SIG-M5 (cell line): ENCODE measurements at places on chromosomes 4 and X.

- no peak for DNase-seq
These were observed 73.1 kb downstream of the WFS1 start for GRCh38 chr4:6342530-6343293.

DNA sequence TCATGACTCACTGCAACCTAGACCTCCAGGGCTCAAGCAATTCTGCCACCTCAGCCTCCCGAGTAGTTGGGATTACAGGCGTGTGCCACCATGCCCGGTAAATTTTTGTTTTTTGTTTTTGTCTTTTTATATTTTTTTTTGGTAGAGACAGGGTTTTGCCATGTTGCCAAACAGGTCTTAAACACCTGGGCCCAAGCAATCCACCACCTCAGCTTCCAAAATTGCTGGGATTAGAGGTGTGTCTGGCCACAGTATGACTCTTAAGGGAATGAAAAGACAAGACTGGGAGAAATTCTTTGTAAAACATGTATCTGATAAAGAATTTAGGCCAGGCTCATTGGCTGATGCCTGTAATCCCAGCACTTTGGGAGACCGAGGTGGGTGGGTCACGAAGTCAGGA is 29.2 kb upstream of the PDGFRA start:
- no peak for DNase-seq

DNA sequence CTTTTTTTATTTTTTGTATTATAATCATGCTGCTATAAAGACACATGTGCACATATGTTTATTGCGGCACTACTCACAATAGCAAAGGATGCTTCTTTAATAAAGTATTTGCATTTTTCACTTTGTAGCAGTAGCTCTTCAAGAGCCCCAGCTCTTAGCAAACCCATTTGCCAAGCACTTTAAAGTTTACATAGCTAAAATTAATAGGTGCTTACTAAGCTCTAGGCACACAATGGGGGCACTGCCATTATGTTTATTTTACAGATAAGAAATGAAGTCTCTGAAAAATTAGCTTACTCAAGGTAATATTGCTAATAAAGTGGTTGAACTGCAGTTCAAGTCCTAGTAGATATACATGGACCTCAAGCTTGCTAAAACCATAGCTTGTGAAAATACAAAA is 230.3 kb upstream of the ARHGAP24 start:
- no peak for DNase-seq

GRCh38 chr4:39621582-39621981 is 17.1 kb downstream of the SMIM14 start:
- no peak for DNase-seq

- no peak for DNase-seq
These were observed 3.0 kb downstream of the MEPE start for GRCh38 chr4:87835743-87836142.

DNA sequence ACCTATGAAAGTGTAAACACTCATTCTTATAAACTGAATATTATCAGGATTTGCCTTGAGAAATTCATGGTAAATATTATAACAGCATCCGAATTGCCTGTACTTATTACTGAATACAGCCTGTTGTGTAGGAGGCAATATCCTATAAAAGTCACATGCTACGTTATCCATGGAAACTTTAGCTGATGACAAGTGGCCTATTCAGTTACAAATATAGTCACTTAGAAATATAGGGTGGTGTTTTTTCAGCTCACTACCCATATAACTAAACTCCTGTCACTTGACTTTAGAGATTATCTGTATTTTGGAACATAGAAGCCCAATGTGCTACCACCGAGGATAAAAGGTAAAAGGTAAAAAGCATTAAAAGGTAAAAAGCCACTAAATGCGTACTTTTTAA is 493.4 kb downstream of the INPP4B start:
- DNase-seq: no peak

DNA sequence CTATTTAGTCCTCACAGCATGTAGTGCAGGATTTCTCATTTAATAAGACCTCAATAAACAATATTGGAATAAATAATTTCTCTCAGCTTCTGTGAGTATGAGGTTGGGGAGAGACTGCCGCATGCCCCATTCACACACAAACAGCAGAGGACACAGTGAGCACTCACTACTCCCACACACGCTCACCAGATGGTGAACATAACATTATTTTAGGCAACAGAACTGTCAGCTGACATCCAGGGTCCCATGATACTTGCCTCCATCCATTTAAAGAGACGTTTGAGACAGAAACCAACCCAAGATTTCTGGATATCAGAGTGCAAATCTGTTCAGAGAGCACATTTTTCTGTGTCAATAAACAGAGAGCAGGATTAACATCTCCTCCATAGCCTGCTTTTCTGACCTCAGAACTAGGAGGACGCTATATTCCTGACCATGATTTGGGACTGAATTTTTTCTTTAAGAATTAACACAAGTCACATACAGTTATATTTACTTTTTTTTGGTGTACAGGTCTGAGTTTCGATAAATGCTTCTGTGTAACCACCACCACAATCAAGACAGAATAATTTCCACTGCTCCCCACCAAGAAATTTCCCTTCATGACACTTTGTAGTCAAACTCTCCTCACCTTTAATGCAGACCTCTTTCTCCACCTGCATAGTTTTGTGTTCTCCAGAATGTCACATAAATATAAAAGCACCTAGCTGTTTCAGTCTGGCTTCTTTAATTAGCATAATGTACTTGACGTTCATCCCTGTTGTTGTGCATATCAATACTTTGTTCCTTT is 16.7 kb downstream of the GPRIN3 start:
- DNase-seq: no peak

DNA sequence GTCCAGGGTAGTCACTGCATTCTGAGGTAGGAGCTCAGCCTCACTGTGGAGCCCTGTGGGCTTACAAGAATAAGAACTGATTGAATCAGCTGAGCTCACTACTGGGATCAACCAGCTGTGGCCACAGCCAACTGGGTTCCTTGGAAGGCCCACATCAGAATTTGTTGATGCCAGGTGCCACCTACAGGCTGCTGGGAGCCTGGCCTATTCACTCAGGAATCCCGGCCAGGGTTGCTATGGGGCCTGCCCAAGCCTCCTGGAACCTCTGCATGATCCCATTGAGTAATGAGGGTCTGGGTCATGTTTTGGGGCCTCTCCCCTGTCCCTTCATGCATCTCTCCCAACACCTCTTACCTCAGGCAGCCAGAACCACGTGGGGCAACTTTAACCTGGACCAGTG is 53.9 kb upstream of the KIAA1210 start:
- DNase-seq: no peak

DNA sequence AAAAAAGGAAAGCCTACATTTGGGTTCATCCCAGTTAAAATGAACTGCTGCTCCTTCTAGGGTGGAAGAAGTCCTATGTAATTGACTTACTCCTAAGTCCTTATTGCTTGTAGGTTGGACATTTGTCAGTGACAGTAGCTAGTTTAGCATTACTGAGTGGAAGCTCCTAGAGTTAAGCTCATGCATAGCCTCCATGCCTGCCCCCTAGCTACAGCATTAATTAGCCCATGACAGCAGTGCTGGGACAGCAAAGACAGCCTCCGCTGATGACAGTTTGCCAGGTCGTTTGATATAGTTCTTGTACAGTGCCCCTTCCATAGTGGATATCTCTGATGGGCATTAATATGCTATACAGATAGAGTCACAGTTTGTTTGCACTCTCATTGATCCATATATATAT is 18.7 kb upstream of the GALNTL6 start:
- DNase-seq: no peak

DNA sequence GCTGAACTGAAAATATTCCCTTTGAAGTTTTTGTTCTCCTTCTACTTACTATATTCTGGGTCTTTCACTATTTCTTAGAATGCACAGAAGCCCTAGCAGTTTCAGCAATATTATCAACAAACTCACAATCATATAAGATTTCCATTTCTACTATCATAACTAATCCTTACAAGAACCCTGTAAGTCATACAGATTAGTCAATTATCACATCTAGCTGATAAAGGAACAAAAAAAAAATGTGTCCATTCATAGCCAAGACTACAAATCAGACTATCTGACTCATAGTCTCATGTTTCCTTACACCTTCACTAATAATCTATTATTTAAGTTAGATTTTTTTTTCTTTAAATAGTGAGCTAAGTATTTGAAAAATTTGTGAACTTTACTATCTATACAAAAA is 72.5 kb downstream of the LRBA start:
- DNase-seq: no peak

DNA sequence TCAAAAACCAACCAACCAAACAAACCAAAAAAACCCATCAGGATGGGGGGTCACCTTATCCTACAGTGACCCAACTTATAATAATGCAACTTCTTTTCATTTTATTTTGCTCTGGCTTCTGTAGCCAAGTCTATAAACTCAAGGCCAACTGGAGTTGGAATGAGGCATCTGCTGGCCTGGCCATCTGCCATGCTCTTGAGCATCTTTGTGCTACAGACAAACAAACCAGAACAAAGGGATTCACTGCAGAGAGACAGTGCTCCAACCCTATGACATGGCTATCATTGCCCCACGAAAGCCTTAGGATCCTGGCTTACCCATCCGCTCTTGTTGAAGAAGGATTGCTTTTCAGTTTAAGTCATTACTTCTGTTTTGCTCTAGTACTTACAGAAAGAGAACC is 49.2 kb upstream of the SCRG1 start:
- no peak for DNase-seq

- DNase-seq: no peak
These were observed 105.6 kb downstream of the AMELX start for GRCh38 chrX:11398785-11399184.

DNA sequence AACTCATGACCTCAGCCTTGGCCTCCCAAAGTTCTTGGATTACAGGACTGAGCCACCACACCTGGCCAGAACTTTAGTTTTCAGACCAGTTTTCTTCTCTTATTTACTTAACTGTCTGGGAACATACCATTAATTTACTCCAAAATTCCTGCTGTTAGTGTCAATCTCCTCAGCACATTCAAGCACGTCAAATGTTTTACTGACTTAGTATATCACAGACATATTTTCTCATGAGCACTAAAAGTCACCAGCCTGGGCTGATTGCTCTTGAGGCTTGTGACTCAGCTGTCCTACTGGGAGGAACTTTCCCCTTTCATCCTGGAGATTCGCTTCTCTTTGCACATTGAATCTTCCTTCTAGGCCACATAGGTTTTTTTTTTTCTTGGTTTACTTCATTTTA is 109.6 kb downstream of the PCDH18 start:
- no peak for DNase-seq
